Stomach (tissue), 19 donors: ENCODE measurements at places on chromosomes 12 and 14. TPM values are rescaled to one million over a fixed set of nuclear protein-coding genes. Genes with fewer than 3 reads are reported as not detected.

DNA sequence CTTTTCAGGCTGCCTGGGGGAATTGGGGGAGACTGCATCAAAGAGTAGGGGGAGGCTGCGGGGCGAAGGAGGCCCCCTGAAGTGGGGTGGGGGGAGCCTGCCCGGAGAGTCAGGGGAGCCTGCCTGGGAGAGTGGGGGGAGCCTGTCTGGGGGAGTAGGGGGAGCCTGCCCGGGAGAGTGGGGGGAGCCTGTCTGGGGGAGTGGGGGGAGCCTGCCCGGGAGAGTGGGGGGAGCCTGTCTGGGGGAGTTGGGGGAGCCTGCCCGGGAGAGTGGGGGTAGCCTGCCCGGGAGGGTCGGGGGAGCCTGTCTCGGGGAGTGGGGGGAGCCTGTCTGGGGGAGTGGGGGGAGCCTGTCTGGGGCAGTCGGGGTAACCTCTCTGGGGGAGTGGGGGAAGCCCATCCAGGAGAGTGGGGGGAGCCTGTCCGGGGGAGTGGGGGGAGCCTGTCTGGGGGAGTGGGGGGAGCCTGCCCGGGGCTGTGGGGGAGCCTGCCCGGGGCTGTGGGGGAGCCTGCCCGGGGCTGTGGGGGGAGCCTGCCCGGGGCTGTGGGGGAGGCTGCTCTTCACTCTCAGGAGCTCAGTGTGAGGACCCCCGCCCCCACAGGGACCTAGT lies 6.5 kb upstream of the DEGS2 start:
- peak overlapping the region; percentile 34 for H3K4me3 ChIP-seq
- H3K27ac ChIP-seq = peak overlapping the region; percentile 53
- no peak for DNase-seq
- H3K36me3 ChIP-seq = no peaks in the 10 kb centered on the region
- no peaks in the 10 kb centered on the region for H3K4me1 ChIP-seq

DNA sequence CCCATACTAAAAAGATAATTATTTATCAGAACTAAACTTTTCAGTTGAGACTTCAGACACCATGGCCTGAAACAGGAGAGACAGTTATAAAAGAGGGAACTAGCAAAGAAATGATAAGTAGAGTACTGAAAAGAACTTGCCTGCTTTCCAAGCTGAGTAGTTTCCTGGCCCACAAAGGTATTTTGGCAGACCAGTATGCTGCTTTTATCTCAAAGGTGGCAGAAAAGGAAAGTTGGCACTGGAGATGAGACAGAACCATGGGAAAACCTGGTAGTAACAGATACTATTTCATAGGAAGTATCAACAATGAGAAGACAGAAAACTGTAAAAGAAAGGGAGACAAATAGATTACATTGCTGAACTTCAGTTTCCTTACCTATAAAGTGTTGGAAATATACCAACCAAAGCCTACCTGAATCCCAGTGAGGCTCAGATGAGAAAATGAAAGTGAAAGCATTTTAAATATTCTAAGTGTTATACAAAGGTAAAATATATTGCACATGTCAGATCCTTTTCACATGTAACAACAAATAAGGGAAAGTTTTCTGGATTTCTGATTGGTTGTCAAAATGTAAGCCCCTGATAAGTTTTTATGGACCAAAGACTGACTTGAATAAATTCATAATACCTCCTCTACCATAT lies 155.3 kb upstream of the FSCB start:
- no peaks in the 10 kb centered on the region for H3K4me1 ChIP-seq
- H3K36me3 ChIP-seq = no peaks in the 10 kb centered on the region
- no peak overlapping the region for H3K4me3 ChIP-seq
- no peak for DNase-seq

- H3K27me3 ChIP-seq = no peaks in the 10 kb centered on the region
- peaks cover 9% of the 10 kb centered on the region for H3K4me1 ChIP-seq
- H3K36me3 ChIP-seq = no peaks in the 10 kb centered on the region
- DNase-seq = peak; percentile 34
- no peak overlapping the region for H3K4me3 ChIP-seq
- no peak overlapping the region for H3K27ac ChIP-seq
These were observed 6.3 kb upstream of the RIN3 start for GRCh38 chr14:92507174-92507768.

DNA sequence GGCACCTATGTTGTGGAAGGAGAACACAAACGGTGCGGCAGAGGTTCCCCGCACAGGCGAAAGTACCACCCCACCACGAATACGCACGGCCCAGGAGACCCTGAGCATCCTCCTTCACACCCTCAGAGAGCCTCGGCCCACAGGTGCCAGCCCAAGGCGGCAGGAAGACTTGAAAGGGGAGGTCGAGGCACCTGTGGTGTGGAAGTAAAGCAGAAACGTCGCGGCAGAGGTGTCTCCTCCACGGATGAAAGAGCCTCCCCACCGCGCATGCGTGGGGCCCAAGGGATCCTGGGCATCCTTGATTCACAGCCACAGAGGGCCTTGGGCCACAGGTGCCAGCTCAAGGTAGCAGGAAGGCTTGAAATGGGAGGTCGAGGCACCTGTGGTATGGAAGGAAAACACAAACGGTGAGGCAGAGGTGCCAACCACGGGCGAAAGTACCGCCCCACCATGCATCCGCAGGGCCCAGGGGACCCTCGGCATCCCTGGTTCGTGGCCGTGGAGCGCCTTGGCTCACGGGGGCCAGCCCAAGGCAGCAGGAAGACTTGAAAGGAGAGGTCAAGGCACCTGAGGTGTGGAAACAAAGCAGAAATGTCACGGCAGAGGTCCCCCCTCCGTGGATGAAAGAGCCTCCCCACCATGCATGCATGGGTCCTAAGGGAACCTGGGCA lies 380.1 kb downstream of the ALG10 start:
- H3K36me3 ChIP-seq = no peaks in the 10 kb centered on the region
- no peak overlapping the region for H3K27ac ChIP-seq
- H3K27me3 ChIP-seq = no peaks in the 10 kb centered on the region

GRCh38 chr14:57834001-57834598 lies 31.8 kb downstream of the SLC35F4 start:
- no peaks in the 10 kb centered on the region for H3K36me3 ChIP-seq
- DNase-seq = no peak
- no peak overlapping the region for H3K27ac ChIP-seq

DNA sequence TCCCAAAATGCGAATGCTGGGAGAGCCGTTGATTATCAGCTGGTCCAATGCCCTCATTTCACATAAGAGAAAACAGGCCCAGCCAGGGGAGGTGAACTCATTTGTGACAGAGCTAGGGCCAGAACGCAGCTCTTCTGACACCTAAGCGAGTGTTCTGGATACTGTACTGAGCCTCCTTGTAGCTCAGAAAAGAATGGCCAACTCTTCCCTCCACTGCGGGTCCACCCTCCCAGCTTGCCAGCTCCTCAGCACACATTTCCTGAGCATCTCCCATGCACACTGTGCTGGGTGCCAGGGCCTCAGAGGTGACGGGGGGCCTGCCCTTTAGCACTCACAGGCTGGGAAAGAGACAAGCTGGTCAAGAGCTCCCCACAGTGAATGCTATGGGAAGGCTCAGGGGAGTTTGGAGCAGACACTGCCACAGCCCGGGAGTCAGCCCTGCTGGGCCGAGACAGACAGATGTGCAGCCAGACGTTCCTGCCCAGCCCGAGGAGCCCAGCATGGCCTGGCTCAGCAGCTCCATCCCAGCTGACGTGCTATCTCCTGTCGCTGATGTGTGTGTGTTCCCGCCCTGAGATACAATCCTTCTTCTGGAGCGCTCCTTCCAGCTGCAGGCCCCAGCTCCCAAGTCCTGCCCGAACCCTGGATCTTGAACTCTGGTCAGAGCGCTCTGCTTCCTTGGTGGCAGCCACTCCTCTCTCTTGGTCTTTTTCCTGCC lies 3.5 kb downstream of the CMTM5 start:
- no peak for DNase-seq
- no peaks in the 10 kb centered on the region for H3K4me1 ChIP-seq
- H3K36me3 ChIP-seq = no peaks in the 10 kb centered on the region
- H3K27me3 ChIP-seq = no peaks in the 10 kb centered on the region
- H3K4me3 ChIP-seq = no peak overlapping the region

DNA sequence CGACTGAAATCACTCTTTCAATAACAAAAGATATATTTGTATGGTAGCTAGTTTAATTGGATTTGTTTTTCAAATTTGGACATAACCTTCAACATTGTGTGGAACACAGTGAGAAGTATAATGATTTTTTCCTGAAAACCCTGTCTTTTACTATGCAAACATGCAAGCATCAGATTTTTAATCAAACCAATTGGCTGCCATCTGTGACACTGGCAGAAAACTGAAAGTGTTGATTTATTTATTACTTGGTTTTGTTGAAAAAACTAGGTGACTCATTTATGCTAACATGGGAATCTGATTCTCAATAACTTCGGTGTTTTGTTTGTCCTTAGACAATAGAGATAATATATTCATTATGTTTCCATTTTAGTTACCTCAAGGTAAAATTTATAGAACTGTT lies 82.0 kb downstream of the NTS start:
- no peak overlapping the region for H3K4me3 ChIP-seq
- H3K4me1 ChIP-seq = no peaks in the 10 kb centered on the region
- no peaks in the 10 kb centered on the region for H3K27me3 ChIP-seq
- no peaks in the 10 kb centered on the region for H3K36me3 ChIP-seq

GPRC5A gene
- 7.0 TPM for total RNA-seq

GRCh38 chr12:636632-637031 lies 26.6 kb downstream of the NINJ2 start:
- H3K27me3 ChIP-seq = no peaks in the 10 kb centered on the region
- no peak for DNase-seq
- H3K36me3 ChIP-seq = no peaks in the 10 kb centered on the region
- H3K4me3 ChIP-seq = no peak overlapping the region
- H3K27ac ChIP-seq = peak overlapping the region; percentile 30

DNA sequence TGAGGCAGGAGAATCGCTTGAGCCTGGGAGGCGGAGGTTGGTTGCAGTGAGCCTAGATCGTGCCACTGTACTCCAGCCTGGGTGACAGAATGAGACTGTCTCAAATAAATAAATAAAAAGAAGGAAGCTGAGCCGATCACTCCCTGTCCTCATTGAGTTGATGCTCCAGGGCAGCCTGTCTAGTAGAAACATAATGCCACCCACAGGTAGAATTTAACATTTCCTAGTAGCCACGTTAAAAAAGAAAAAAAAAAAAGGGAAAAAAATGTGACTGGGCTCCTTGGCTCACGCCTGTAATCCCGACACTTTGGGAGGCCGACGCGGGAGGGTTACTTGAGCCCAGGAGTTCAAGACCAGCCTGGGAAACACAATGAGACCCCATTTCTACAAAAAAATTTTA lies 135.7 kb downstream of the SCARB1 start:
- H3K4me3 ChIP-seq = no peak overlapping the region
- no peaks in the 10 kb centered on the region for H3K27me3 ChIP-seq
- no peak overlapping the region for H3K27ac ChIP-seq
- no peaks in the 10 kb centered on the region for H3K36me3 ChIP-seq
- H3K4me1 ChIP-seq = peaks cover 13% of the 10 kb centered on the region

GRCh38 chr14:22163051-22163450 lies 426.0 kb downstream of the DAD1 start:
- no peaks in the 10 kb centered on the region for H3K4me1 ChIP-seq
- no peak overlapping the region for H3K27ac ChIP-seq
- H3K36me3 ChIP-seq = no peaks in the 10 kb centered on the region
- H3K27me3 ChIP-seq = no peaks in the 10 kb centered on the region
- no peak overlapping the region for H3K4me3 ChIP-seq
- DNase-seq = no peak

- DNase-seq = no peak
- peak overlapping the region; percentile 78 for H3K27ac ChIP-seq
- no peaks in the 10 kb centered on the region for H3K4me1 ChIP-seq
- H3K36me3 ChIP-seq = no peaks in the 10 kb centered on the region
These were observed 627 bp downstream of the CPM start for GRCh38 chr12:68932128-68932960.

SLCO1B1 gene
- total RNA-seq = not detected

OS9 gene
- 167 TPM for total RNA-seq

GLI1 gene
- total RNA-seq = 0.87 TPM

SIX1 gene
- total RNA-seq = not detected

RNU4-1 gene
- under 0.01 TPM for total RNA-seq
